ENCODE measurements at places on chromosomes 2 and 18.

GRCh38 chr2:236250909-236251579 lies 13.2 kb downstream of the ASB18 start:
- DNase-seq, result no peak

DNA sequence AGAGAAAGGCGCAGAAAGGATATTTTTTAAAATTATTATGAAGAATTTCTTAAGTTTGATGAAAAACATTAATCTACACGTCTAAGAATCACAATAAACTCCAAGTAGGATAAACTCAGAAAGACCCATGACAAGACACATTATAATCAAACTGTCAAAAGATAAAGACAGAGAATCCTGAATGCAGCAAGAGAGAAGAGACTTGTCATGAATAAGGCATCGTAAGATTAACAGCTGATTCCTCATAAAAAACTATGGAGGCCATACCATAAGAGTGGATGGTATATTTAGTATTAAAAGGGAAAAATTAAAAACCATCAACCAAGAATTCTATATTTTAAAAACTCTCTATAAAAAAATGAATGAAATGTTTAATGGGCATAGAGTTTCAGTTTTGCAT lies 39.1 kb downstream of the SRBD1 start:
- DNase-seq, result no peak

DNA sequence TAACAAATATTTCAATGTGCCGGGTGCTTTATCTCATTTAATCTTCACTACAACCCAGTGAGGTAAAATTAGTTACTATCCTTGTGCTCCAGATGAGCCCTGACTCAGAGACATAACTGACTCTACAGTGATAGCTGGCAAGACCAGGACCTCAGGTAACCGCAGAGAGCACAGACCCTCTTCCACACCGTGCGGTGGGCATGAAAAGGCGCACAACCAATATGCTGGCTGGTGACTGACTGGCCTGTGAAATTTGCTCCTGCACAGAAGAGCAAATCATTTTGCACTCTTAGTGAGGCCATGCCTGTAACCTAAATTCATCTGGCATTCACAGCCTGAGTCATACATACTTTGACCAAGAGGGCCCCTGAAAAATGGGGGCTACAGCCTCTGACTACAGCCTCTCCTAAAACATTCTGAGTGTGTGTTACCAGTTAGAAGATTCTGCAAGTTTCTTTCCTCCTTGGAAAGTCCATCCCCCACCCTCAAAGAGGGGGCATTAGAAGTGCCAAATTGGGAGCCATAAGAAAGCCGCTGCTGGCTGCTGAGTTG lies 22.4 kb upstream of the MSGN1 start:
- no peak for DNase-seq

DNA sequence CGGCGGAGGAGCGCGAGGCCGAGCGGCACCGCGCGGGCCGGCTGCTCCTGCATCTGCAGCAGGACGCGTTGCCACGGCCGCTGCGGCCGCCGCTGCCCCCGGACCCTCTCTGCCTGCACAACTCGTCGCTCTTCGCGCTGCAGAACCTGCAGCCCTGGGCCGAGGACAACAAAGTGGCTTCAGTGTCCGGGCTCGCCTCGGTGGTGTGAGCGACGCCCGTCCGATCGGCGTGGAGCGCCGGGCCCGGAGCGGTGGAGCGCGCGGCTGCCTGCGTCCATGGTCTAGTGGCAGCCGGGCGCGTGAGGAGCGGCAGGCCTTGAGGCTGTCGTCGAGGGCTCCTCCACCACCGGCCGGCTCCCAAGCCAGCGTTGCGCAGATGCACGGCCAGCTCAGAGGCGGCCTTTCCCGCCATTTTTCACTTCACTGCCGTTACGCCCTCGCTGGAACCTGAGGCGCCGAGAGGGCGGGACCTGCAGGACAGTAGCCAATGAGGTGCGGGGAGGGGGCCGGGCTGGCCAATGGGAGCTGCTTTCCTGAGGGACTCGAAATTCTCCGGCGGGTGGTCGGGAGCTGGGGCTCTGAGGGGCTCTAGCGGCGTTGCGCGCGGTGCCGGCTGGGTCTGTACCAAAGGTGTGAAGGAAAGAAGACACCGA lies 1.9 kb downstream of the TLX2 start:
- no peak for DNase-seq

DNA sequence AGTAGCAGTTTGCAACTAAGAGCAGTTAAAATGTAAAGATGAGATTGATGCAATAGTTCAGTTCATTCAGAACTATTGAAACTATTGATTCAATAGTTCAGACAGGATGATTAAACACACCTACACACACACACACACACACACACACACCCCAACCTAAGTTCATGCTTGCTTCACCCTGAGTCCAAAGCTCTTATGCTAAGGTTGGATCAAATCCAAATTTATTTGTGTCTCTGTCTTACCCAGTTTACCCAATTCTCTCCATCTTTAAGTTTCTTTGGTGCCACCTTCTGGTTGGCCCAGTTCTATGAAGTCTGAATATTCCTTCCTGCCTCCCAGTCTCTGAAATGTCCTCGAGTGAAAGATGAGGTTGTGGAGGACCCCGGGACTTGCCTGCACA lies 5.1 kb downstream of the SERPINB8 start:
- DNase-seq, result no peak

DNA sequence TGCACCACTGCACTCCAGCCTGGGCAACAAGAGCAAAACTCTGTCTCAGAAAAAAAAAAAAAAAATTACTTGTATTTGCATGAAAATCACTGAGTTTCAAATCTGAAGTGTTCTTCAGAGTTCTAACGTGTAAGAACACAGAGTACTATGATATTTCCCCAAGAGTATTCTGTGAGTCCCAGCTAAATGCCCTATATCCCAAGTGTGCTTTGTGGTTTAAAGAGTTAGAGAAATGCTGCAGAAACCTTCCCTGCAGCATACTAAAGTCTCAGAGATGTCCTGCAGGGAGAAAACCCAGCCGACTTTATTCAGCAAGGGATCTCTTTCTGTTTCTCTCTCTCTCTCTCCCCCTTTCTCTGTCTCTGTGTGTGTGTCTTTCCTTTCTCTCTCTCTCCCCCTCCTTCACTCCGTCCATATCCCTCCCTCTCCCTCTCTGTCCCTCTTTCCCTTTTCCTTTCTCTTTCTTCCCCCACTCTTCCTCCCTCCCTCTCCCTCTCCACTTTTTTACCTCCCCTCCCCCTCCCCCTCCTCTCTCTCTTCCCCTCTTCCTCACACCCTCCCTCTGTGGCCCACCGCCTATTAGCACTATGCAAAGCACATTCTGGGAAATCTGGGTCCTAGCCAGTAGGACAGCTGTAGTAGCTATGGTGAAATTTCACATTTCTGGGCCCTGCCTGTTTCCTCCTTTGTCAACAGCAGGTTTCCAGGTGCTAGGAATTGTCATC lies 54.2 kb downstream of the ACTR2 start:
- DNase-seq, result no peak

- DNase-seq, result no peak
These were observed 109.9 kb downstream of the GAREM1 start for GRCh38 chr18:32360682-32361345.

DNA sequence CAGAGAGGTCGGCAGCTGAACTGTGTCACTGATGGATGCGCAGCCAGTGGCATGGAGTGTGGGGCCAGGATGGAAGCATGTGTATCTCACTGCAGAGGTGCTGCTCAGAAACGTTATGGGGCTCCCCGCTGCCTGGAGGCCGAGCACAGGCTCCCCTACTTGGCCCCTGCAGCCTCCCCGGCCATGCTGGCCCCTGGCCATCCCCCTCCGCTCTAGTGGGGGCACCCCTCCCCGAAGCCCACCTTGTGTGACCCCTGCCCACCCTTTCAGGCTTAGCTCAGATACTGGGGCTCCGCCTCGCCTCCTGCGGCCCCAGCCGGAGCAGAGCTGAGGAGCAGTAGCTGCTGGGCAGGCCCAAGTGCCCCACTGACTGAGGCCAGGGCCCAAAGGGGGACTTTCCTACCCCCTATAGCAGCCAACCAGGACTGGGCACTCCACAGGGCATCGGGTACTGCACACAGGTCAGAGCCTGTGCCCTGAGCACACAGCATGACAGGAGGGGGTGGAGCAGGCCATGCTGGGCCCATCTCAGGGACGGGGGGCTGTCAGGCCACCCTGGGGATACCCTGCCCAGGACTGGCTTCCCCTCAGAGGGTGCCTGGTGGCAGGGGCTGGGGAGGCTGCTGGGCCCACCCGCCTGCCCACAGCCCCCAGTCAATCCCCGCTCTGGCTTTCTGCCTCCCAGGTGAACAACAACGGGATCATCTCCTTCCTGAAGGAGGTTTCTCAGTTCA lies 31.3 kb downstream of the SNED1 start:
- DNase-seq, result no peak

- DNase-seq, result no peak
These were observed 242.0 kb downstream of the TWIST2 start for GRCh38 chr2:239089884-239090283.

DNA sequence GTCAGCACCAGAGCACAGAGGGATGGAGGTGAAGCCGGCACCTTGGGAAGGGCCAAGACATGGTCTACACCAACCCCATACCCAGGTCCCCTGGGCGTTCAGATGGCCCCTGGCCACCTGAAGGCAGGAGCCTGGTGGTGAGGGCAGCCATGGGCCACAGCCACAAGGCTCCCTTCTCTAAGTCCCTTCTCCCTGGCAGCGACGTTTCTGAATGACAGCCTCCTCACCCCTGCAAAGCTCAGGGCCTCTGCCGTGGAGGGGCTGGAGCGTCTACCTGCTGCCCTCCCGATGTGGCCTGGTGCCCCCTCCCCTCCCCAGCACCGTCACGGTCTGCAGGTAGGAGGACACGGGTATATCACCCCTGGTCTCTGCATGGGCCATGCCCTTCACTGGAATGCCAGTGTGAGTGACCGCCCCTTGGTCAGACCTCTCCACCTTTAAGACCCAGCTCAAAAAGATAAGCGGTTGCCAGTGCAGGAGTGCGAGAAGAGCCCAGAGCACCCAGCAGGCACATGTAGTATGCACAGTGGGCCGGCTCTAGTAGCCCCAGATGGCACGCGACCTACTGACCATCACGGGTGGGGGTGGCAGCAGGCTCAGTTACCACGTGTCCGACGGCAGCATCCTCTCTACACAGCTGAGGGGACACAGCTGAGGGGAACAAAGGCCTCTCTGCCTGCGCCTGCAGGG lies 46.6 kb downstream of the HS6ST1 start:
- no peak for DNase-seq

DNA sequence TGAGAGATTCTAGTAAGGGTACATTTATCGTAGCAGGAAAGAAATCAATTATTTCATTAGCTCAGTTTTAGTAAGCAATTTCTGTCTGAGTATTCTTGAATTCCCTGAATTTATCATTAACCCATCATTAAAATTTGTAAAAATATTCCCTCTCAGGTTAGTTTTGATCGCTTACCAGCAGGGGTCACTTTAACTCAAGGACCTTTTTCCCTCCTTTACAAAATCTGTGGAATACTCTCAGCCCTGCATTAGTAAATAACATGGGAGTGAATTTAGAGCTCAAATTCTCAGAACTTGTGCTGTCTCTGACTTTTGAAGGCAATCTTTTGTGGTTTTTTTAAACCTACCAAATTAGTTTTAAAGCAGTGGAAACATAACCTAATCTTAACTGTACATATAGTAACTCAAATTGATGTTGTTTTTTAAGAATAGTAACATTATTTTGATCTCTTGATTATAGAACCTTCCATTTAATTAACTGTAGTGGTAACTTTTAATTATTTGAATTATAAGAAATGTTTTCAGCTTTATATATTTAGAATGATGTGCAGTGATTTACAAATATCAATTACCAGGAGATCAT lies 97.2 kb downstream of the AGPS start:
- no peak for DNase-seq

GRCh38 chr2:37852585-37853014 lies 72.5 kb upstream of the RMDN2 start:
- DNase-seq, result no peak

- no peak for DNase-seq
These were observed 5.8 kb upstream of the FZD5 start for GRCh38 chr2:207775473-207775872.

- DNase-seq, result no peak
These were observed 488.6 kb upstream of the SMIM21 start for GRCh38 chr18:75915941-75916623.

- no peak for DNase-seq
These were observed 407.1 kb downstream of the SLC4A3 start for GRCh38 chr2:220034426-220035130.

- DNase-seq, result no peak
These were observed 200.5 kb downstream of the ACKR3 start for GRCh38 chr2:236769981-236770671.

- DNase-seq, result no peak
These were observed 24.2 kb downstream of the ZAP70 start for GRCh38 chr2:97737421-97738178.

DNA sequence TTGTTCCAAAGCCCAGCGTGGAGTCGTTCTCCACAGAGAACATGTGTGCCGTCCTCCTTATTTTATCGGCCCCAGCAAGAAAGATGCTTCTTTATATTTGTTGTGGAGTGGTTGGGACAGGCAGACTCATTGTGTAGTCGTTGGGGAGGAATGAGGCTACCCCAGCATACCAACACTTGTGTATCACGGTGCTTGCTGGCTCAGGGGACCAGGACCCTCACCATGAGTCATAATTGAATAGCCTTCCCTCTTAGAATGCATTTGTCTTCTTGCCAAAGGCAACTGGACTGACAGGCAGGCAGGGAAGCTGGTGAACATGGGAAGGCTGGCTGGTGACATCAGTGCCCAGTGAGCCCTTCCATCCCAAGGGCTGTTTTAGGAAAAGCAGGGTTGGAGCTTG lies 4.7 kb downstream of the CAPN10 start:
- DNase-seq, result no peak

DNA sequence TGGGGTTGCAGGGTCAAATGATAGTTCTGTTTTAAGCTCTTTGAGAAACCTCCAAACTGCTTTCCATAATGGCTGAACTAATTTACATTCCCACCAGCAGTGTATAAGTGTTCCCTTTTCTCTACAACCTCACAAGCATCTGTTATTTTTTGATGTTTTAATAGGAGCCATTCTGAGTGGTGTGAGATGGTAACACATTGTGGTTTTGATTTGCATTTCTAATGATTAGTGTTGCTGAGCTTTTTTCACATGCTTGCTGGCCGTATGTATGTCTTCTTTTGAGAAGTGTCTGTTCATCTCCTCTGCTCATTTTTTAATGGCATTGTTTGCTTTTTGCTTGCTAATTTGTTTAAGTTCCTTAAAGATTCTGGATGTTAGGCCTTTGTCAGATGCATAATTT lies 107.7 kb downstream of the PDE11A start:
- DNase-seq, result no peak

DNA sequence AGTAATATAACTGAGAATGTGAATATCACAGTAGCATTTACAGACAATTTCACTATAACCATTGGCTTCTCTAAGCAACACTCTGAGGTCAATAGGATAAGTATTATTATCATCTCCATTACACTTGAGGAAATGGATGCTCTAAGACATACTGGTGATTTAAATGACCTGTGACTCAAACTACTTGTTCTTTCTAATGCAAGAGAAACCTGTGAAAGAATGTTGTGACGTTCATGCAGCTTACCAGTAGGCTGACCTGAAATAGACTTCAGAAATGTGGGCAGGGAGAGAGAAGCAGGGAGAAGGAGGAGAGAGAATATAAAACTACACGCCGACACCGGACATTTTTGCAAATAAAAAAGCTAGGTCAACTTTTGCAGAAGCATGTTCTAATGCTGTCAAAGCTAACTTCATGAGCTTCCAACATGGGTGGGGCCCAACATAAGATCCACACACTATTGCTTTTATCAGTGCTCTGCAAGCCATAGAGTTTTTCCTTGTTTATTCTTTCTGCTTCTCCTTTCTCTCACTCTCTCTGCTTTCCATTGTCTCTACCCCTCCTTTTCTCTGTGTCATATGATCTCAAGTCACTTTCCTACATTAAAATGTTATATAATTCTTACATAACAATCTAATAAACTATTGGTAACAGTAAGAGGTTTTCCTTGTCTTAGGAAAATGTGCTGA lies 217.6 kb upstream of the FN1 start:
- no peak for DNase-seq

- no peak for DNase-seq
These were observed 1.7 kb upstream of the PPP4R1 start for GRCh38 chr18:9616049-9616448.

All from cerebellar nuclear complex (tissue), 1 donor.